ENCODE measurements at places on chromosomes 1 and 21. TPM values are rescaled to one million over a fixed set of nuclear protein-coding genes. Genes with fewer than 3 reads are reported as not detected.

GPR157 gene
- 3.4 TPM for total RNA-seq

CD1D gene
- total RNA-seq = not detected

PKP1 gene
- not detected for total RNA-seq

IL20 gene
- not detected for total RNA-seq

- no peak overlapping the region for H3K27ac ChIP-seq
- H3K27me3 ChIP-seq = no peaks in the 10 kb centered on the region
- peaks cover 9% of the 10 kb centered on the region for H3K36me3 ChIP-seq
- H3K4me3 ChIP-seq = no peak overlapping the region
- no peak for DNase-seq
- no peaks in the 10 kb centered on the region for H3K4me1 ChIP-seq
These were observed 30.6 kb downstream of the WDR47 start for GRCh38 chr1:109011335-109011734.

DNA sequence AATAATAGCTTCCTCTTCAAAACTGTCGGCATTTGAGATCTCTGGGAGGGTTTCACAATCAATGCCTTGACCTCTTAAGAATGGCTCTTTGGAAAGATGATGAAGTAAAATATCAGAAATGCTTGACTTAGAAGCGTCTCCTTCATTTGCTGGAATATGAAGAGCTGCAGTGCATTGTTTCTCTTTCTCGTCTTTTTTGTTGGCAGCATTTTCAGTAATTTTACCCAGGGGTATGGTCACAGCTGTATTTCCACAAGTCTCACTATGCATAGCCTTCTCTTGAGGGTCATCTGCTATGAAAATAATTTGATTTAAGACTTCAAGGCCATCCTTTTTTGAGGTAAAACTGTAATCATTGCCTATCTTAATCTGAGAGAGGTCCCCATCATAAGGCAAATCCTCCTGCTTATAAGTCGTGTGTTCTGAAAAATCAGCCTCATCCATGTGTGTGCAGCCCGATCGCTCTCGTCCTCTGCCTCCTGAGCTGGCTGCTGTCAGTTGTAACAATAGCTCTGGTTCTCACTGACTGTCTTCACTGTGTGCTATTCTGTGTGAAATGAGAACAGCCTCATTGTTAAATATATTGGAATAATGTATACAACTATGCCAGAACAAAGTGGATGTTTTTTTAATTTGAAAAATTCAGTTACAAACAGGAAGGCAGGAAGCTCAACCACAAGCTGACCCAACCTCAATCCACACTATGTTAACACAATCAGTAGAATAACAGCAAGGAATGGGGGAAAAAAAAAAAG, 4.5 kb downstream of the AKNAD1 start:
- H3K27ac ChIP-seq = no peak overlapping the region
- H3K36me3 ChIP-seq = no peaks in the 10 kb centered on the region
- peaks cover 8% of the 10 kb centered on the region for H3K27me3 ChIP-seq
- H3K4me3 ChIP-seq = no peak overlapping the region
- peaks cover 4% of the 10 kb centered on the region for H3K4me1 ChIP-seq
- no peak for DNase-seq

DNA sequence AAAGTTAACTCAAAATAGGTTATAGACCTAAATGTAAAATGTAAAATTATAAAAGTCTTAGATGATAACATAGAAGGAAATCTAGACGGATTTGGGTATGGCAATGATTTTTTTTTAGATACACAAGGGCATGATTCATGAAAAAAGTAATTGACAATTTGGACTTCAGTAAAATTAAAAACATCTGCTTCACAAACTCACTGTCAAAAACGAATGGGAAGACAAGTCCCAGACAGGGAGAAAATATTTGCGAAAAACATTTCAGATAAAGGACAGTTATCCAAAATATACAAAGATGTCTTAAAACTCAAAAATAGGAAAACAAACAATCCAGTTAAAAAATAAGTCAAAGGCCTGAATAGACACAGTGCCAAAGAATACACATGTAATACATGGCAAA, 9.7 kb upstream of the PTGS2 start:
- no peak for DNase-seq
- H3K36me3 ChIP-seq = no peaks in the 10 kb centered on the region
- peaks cover 5% of the 10 kb centered on the region for H3K27me3 ChIP-seq
- no peaks in the 10 kb centered on the region for H3K4me1 ChIP-seq

GRCh38 chr21:44850208-44850800, 23.2 kb downstream of the PTTG1IP start:
- peaks cover 46% of the 10 kb centered on the region for H3K4me1 ChIP-seq
- H3K36me3 ChIP-seq = peaks cover 40% of the 10 kb centered on the region
